NCI-H2227 treated with DMSO at 0.1 percent for 48 hours (cell line): ENCODE measurements at places on chromosomes 16 and 17.

GRCh38 chr16:14539631-14540030, 90.4 kb downstream of the PARN start:
- no peak for DNase-seq

GRCh38 chr16:49490321-49490705, 116.7 kb downstream of the C16orf78 start:
- DNase-seq, result no peak

GRCh38 chr16:56532714-56533113, 12.9 kb upstream of the BBS2 start:
- no peak for DNase-seq

GRCh38 chr16:5412731-5413130, 315.1 kb upstream of the EEF2KMT start:
- DNase-seq, result no peak

DNA sequence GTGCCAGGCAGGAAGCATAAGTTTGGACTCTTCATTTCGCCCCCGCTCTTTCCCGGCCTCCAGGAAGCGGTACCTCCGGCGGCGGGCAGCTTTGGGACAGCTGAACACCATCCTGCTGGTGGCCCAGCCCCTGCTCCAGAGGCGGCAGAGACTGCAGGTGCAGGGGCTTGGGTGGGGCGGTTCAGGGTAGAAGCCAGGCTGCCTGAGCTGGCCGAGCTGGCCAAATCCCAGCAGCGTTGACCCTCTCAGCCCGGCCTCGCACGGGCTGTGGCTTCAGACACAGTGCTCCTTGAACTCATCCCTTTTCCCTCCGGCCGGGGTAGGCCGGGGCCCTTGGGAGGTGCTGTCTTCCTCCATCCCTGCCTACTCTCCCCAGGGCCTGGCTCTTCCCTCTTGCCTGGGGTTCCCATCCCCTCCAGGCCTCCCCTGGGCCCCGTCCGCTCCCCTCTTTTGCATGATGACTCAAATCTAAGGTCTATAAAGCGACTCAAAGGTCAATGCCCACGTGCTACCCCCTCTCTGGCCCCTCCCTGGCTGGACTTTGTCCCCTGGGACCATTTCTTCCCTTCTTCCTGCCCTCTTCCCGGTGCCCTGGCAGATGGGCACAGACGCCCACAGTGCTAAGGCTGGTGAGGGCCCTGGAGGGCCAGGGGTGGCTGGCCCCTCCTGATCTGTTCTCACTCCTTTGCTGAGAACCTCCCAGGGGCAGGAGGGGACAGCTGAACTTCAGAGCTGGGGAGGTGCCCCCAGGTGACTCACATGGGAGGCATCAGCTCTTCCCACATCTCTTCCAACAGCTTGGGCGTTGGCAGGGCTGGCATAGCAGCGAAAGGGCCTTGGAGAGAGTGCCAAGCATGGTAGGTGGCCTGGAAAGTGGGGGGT, 22.7 kb downstream of the MYO15B start:
- DNase-seq, result no peak

DNA sequence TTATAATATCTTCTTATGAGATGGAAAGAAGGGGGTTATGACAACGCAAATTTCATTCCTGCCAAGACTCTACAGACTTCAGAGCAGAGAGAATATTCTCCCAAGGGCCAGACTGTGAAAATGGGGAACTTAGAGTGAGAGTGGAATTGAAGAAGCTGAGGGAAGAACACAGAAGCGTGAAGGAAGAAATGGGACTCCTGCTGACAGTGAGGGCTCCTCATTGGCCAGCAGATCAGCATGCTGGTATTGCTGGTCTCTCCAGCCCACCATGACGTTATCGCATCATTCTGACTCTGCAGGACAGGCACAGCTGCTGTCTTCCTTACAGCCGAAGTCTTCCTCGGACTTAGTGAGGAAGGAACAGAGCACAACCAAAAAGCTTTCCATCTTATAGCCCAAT, 24.3 kb downstream of the CCL4 start:
- no peak for DNase-seq

DNA sequence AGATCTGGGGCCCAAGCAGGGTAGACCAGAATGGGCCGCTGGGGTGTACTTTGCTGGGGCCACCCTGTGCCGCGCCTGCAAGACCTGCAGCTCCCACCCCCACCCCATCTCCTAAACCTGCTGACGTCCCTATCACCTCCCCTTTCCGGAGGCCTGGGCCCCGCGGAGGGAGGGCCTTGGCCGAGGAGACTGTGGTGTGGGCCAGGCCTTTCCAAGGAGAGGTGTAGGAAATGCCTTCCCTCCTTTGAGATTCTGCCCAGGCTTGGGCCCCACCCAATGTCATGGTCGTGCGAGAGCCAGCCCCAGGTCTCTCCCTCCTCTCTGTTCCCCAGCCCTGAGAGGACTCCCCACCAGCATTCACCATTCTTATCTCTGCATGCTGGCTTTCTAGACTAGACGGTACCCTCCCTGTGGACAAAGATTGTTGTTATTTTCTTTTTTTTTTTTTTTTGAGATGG, 3.9 kb upstream of the WFIKKN2 start:
- no peak for DNase-seq

GRCh38 chr16:7680296-7680695, 347.7 kb downstream of the RBFOX1 start:
- no peak for DNase-seq

DNA sequence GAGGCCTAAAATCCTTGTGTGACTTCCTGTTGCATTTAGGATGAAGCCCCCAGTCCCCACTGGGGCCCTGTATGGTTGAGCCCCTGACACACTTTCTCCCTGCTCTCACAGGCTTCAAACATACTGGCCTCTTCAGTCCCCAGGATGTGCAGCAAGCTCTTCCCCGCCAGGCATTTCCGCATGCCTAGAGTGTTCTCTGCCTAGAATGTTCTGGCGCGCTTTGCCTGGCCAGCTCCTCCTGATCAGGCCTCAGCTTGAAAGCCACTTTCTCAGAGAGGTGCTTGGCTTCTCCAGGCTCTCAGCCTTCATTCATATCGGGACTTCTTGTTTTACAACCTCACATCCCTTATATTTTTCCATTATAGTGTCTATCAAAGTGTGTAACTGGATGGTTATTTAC, 123.7 kb downstream of the SPACA3 start:
- DNase-seq, result no peak

- DNase-seq, result no peak
Measured at GRCh38 chr16:1343428-1344242, 8.0 kb downstream of the TSR3 start.

DNA sequence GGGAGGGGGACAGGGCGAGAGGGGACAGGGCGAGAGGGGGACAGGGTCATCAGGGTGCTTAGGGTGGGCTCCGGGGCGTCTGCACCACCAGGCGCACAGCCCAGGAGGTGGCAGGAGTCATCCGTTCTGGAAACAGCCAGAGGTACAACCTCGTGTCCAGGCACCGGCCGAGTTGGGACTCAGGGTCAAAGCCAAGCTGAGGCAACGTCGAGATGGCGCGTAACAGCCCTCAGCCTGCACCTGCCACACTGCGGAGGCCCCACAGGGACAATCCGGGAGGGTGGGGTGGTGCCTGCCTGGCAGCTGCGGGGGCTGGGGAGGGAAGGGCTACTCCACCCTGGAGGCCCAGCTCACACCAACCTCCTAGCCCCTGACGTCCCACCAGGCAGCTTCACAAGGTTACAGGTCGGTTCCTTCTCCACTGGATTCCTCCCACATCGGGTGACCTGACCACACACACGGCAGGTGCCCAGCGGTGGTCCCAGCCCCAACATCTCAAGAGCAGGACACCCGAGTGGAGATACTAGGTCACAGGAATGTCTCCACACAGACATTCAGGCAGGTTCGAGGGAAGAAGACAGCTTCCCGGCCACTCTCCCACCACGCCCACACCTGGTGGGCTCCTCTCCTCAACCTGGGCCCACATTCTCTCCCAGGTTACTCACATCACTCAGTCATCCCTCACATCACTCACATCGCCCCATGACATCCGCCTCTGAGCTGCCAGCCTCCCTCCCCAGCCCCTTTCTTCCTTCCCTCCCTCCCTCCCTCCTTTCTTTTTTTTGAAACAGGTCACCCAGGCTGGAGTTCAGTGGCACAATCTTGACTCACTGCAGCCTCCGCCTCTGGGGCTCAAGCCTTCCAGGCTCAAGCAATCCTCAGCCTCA, 47.3 kb downstream of the RPH3AL start:
- DNase-seq, result no peak

DNA sequence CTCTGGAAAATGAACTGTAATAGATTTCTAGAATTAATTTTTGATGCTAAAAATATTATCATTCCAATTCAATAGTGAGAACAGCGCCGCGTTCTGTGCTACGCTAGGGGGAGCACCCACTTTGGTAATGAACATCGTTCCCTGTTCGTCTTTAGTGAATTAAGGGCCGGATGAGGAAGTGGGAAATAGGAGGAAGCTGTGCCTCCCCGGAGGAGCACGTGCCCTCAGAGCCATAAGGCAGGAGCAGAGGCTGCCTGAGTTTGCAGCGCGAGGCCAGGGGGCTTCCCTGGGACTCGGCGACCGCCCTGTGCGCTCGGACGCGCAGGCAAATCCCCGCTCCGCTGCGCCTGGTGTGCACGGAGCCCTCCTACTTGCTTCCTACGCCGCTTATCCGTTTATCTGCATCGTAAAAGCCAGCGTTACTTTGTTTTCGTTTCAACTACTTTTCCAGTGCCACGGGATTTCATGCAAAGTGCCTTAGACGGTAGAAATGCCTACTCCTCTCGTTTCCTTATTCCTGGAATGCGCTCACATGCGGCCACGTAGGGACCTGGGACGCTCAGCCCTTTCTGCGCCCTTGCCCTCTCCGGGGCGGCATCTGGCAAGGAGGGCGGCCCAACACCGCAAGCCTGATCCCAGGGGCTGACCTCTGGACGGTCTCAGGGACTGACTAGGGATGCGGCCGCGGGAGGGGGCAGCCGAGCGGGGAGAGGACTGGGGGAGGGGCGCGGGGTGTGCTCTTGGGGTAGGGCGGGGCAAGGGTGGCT, 76.4 kb downstream of the KCNJ12 start:
- DNase-seq, result no peak

DNA sequence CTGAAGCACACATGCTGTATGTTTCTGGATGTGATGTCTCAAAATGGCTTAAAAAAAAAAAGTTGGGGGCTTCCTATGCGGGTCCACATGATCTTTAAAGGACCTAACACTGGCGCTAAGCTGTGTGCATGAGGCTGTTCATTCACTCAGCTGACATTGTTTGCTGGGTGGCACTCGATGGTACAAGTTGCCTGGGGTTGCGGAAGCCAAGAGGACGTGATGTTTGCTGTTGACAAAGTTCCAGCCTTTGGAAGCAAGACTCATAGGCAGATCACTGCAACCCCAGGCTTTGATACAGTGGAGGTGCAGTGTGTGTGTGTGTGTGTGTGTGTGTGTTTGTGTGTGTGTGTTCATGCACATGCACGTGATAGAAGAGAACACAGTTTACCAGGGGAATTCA, 29.5 kb upstream of the DNAI2 start:
- DNase-seq, result no peak

DNA sequence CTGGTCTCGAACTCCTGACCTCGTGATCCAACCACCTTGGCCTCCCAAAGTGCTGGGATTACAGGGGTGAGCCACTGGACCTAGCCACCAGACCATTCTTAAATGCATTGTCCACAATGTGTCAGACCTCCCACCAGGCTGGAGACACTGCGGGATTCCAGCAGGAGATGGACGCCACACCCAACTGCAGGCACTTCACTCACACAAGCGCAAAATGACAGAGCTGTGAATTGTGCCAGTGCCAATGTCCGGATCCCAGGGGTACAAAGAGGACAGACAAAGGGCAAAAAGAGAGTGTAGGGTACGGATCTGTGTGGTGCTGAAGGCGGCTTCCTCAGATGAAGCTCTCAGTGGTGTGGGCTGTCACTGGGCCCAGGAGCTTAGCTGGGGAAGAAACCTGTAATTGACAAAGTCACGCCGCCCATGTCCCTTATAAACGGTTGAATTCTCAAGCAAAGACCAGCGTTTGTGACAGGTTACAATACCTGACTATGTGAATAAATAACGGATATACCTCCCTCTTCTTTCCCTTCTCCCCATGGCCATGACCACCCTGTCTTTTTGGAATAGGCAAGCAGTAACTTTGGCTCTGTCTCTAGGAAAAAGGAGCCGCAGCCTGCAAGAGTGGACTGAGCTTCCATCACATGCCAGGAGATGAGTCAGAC, 40.0 kb downstream of the HS3ST3A1 start:
- no peak for DNase-seq

- no peak for DNase-seq
Measured at GRCh38 chr17:79039886-79040285, 15.9 kb downstream of the C1QTNF1 start.

- DNase-seq, result no peak
Measured at GRCh38 chr17:44079877-44080821, 9.6 kb downstream of the G6PC3 start.

- DNase-seq, result no peak
Measured at GRCh38 chr17:63185420-63185819, 219.4 kb downstream of the TANC2 start.

GRCh38 chr16:30369091-30369937, 980 bp downstream of the TBC1D10B start:
- DNase-seq, result no peak
